Colonic mucosa (tissue), 4 donors: ENCODE measurements at places on chromosomes 7 and 10. TPM values are rescaled to one million over a fixed set of nuclear protein-coding genes. Genes with fewer than 3 reads are reported as not detected.

C10orf67 gene
- total RNA-seq, result not detected

DNA sequence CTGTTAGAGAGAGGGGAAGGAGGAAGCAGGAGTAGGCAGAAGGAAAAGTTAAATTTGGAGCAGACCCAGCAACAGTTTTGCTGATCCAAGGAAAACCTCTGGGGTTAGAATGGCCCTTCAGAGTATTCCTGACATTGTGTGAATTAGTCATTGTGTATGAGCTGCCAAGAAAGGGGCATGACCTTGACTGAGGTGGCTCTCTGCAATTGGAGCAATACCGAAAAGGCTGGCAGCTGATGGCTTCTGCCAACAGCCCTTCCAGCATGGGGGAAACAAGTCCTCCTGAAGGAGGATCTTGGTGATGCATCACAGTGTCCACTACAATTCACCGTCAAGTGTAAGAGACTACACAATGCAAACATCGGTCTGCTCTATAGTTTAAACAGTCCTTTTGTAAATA lies 20.6 kb upstream of the WASL start:
- no peak for DNase-seq

DNA sequence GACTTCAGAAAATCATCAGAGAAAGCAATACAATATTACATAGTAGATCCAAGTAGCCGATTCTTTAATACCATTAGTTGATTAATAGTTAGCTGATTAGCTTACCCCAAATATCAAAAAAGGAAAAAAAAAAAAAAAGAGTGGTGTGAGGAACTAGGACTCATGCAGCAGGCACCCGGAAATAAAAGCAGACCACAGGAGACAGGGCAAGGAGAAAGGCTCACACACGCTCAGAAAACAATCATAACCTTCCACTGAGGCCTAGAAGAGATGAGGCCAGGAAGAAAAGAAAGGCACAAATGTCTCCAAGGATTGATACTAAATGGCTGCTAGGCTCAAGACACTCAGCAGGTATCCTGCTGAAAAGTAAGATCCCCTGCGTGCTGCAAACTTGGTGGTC lies 25.9 kb downstream of the TRDMT1 start:
- no peak for DNase-seq

DNA sequence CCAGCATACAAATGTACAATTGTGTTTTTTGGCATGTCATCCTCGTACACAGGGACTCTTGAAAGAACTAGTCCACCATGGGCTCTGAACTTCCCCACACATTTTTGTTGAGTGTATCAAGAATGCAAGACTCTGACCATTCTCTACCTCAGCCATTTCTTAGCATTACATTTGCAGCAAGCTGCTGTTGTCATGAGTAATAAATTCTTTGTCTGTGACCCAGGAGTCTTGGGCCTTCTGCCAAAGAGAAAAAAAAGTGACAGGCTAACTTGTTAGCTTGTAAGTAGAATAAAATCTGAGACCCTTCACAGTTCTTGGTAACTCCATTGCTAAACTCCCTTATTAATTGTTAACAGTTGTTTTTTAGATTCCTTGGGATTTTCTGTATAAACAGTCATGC lies 542.3 kb upstream of the MBL2 start:
- no peak for DNase-seq

- DNase-seq, result no peak
Measured at GRCh38 chr10:47237316-47238260, 62.4 kb upstream of the GDF10 start.

GRCh38 chr10:31768467-31768866 lies 160.2 kb downstream of the ARHGAP12 start:
- DNase-seq, result no peak

MRPS17 gene
- 19.3 TPM for total RNA-seq

DNA sequence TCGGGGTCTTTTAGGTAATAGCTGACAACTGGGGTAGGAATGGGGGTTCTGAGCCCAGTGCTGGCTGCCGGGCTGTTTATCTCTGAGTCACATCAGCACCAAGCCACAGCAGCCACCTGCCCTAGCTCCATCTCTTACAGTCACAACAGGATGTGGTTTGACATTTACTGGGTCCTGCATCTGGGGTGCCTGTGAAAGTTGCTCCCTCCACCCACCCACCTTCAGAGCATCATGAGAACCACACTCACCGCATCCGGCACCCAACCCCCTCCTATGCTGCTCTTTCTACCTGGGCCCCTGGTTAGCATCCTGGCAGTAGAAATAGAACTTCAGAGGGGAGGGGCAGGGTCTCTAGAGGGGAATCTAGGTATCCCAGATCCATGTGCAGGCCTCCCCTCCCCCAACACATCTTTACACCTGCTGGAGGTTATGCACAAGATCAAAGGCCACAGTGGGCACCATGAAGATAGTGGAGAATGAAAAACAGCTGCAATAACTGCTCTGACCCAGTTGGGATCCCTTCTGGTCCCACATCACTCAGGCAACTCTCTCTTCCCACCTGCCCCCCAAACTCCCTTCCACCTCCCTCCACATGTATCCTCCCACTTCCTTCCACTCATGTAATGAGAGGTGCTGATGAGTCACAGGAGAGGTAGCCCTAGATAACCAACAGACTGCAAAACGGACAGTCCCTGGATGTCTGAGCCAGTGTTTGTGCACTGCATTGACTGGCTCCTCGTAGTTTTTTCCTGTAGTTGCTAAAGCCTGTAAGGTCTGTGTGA lies 38.2 kb downstream of the PRSS2 start:
- DNase-seq, result peak; percentile 53

GLI3 gene
- total RNA-seq, result 8.0 TPM

GRCh38 chr7:151806952-151807775 lies 69.8 kb downstream of the PRKAG2 start:
- no peak for DNase-seq

- DNase-seq, result no peak
Measured at GRCh38 chr10:103648251-103648635, 154.7 kb downstream of the NEURL1 start.

GPR26 gene
- total RNA-seq, result not detected

DNA sequence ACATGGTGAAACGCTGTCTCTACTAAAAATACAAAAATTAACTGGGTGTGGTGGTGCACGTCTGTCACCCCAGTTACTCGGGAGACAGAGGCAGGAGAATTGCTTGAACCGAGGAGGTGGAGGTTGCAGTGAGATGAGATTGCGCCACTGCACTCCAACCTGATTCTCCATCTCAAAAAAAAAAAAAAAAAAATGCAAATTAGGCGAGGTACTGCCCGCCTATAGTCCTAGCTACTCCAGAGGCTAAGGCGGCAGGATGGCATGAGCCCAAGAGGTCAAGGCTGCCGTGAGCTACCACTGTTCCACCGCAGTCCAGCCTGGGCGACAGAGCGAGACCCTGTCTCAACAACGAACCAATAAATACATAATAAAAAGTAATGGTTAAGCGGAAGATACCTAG lies 1.1 kb upstream of the EIF4H start:
- DNase-seq, result peak; percentile 57

ZC3HAV1L gene
- 11.7 TPM for total RNA-seq

GRCh38 chr7:80127412-80128160 lies 7.0 kb upstream of the GNAI1 start:
- DNase-seq, result no peak

GRCh38 chr10:24513155-24513554 lies 210.5 kb downstream of the ARHGAP21 start:
- peak; percentile 38 for DNase-seq

CHST15 gene
- 10.2 TPM for total RNA-seq
